Heart left ventricle (tissue), 16 donors: ENCODE measurements at places on chromosomes 6 and 20.

GRCh38 chr6:141421378-141421777 lies 711.3 kb upstream of the GJE1 start:
- H3K36me3 ChIP-seq = no peaks in the 10 kb centered on the region
- H3K27me3 ChIP-seq = no peaks in the 10 kb centered on the region
- no peaks in the 10 kb centered on the region for H3K4me1 ChIP-seq
- DNase-seq = no peak

DNA sequence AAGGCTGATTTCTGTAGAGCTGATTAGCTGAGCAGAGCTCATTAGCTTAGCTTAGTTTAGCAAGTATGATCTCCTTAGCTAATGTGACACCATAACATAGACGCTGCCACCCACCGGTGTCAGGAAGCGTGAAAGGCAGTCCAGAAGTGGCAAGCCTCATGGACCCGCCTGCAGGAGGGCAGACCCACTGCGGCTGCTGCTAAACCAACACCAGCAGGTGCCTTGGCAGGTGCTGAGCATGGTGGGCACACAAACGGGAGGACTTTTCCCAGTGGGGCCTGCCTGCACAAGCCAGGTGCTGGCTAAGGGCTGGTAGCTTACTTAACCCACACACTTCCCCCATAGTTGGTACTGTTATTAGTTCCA lies 22.7 kb downstream of the ZDHHC14 start:
- no peak for DNase-seq
- no peak overlapping the region for H3K27ac ChIP-seq
- no peaks in the 10 kb centered on the region for H3K27me3 ChIP-seq
- peaks cover 4% of the 10 kb centered on the region for H3K36me3 ChIP-seq
- H3K4me1 ChIP-seq = peaks cover 13% of the 10 kb centered on the region
- no peak overlapping the region for H3K4me3 ChIP-seq

GRCh38 chr20:45055056-45055455 lies 45.9 kb downstream of the KCNS1 start:
- no peak for DNase-seq
- H3K27ac ChIP-seq = no peak overlapping the region
- peaks cover 11% of the 10 kb centered on the region for H3K4me1 ChIP-seq
- H3K36me3 ChIP-seq = peaks cover 6% of the 10 kb centered on the region
- H3K4me3 ChIP-seq = no peak overlapping the region
- H3K27me3 ChIP-seq = no peaks in the 10 kb centered on the region

GRCh38 chr20:63542696-63543095 lies 4.9 kb downstream of the SRMS start:
- H3K36me3 ChIP-seq = no peaks in the 10 kb centered on the region
- H3K4me3 ChIP-seq = no peak overlapping the region
- no peak overlapping the region for H3K27ac ChIP-seq
- peaks cover 4% of the 10 kb centered on the region for H3K4me1 ChIP-seq

DNA sequence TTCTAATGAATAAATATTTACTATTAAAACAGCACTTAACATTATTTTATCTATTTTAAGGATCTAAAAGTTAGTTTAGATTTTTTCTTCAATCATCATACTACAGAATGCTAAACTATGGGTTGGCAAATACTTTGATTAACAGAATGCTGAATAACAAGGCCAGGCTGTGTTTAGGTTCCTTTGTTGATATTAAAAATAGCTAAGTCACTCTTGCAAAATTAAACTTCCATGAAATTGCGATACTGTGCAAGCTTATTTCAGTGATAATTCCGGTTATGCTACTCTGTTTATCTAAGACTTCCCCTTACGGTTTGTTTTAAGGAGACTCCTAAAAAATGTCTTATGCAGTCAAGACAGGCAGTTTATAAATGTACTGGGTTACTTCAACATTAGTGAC lies 2.8 kb downstream of the RNF24 start:
- no peak overlapping the region for H3K27ac ChIP-seq
- H3K4me3 ChIP-seq = no peak overlapping the region
- no peaks in the 10 kb centered on the region for H3K4me1 ChIP-seq
- H3K36me3 ChIP-seq = no peaks in the 10 kb centered on the region
- DNase-seq = no peak

GRCh38 chr6:2038092-2038491 lies 207.3 kb downstream of the GMDS start:
- no peak for DNase-seq
- H3K4me3 ChIP-seq = no peak overlapping the region
- no peaks in the 10 kb centered on the region for H3K36me3 ChIP-seq

- H3K27ac ChIP-seq = no peak overlapping the region
- H3K4me3 ChIP-seq = no peak overlapping the region
- no peaks in the 10 kb centered on the region for H3K36me3 ChIP-seq
- DNase-seq = no peak
- H3K27me3 ChIP-seq = no peaks in the 10 kb centered on the region
Measured at GRCh38 chr6:116536216-116536621, 9.3 kb downstream of the TRAPPC3L start.
